ENCODE measurements at places on chromosomes 11 and 22.

DNA sequence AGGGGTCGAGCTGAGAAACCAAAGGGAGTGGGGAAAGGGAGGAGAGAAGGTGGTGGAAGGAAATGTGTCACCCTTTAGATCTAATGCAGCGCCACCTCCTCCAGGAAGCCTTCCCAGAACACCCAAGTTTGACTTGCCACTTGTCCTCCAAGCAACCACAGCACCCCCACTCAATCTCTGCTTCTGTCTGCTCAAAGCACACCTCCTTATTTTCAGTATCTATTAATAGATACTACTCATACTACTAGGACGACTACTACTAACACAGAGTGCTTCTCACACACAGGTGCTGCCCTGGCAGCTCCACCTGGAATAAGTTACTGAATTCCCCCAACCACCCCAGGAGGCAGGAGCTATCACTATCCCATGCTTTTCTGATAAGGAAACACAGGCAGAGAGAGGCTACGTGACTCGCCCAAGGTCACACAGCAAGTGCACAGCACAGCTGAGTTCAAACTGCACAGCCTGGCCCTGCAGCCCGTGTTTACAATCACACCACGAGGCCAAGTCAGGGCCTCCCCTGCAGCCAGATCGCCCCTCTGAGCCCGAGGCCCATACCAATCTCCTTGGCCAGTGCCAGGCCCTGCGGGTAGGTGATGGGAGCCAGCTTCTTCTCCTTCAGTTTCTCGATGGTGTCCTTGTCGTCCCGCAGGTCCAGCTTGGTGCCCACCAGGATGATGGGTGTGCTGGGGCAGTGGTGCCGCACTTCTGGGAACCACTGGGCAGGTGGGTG is 13.2 kb downstream of the RAC2 start:
- DNase-seq, result no peak

DNA sequence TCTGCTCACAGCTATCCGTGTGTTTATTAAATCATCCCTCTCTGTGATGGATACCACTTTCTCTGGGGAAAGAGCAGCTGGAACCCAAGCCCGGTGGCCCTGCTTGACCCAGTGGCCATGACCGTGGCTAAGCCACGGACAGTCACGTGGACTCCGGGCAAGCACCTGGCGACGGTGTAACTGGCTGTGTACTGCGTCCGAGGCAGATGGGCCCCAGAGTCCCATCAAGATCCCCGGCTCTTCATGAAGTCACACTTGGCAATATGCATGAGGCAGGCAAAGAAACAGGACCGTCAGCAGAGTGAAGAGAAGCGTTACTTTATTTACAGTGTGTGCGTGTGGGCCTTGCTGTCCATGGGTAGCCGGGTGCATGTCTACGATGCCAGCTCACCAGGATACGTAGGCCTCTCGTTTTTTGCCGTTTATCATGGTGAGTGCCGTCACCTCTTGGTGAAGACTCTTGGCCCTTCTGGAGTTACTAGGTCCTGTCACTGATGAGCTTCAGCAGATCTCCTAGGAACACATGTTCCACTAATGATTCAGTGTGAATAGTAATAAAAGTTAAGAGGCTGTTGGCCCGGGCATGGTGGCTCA is 366.3 kb downstream of the TBC1D22A start:
- DNase-seq, result no peak

- no peak for DNase-seq
Measured at GRCh38 chr11:128726458-128727139, 32.7 kb downstream of the FLI1 start.

- DNase-seq, result no peak
Measured at GRCh38 chr11:108973402-108974162, 308.7 kb downstream of the DDX10 start.

DNA sequence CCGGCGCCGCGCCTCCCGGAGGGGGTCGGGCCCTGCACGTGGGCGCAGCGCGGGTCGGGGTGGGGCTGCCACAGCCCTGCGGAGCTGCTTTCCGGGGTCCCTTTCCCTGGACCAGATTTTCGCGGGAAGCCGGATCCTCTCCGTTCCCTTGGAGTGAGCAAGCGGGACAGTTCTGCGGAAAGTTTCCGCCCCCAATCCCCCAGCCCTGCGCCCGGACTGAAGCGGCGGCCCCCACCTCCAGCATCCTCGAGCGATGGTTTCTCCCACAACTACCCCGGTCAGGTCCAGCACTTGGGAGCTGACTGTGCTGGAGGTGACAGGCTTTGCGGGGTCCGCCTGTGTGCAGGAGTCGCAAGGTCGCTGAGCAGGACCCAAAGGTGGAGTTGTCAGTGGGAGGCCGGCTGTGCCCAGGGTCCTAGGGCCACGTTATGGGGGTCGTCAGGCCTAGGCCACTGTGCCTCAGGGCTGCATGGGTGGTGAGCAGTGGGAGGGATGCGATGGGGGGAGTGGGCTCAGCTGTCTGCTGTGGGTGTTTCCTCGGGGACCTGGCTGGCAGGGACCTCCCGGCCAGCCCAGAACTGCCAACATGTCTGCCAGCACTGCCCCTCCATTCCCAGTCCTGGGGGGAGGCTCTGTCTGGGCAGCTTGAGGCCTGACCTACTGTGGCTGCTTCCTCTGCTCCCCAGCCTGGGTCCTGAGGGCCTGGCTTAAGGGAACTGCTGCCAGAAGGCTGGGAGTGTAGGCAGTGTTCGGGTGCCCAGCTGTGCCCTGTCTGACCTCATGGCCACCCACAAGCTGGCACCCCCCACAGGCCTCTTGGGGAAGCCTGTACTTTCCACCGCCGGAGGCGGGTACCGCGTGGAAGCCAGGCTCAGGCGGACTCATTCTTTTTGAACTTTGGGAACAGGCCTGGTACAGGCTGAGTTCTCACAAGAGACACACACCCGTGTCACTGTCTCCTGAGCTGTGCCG is 726 bp downstream of the ST3GAL4 start:
- no peak for DNase-seq

DNA sequence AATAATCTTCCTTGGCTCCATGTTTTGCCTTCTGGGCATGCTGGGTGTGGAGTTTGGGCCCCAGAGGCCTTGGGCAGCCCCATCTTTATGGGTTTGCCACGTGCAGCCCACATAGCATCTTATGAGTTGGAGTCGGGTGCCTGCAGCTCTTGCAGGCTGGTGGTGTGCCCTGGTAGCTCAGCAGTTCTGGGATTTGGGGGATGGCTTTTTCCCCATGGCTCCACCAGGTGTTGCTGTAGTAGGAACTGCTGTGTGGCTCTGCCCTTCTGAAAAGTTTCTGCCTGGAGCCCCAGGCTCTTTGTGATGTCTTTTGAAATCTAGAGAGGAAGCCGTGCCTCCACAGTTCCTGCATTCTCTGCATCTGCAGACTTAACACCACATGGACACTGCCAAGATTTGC is 16.8 kb downstream of the EED start:
- DNase-seq, result no peak

DNA sequence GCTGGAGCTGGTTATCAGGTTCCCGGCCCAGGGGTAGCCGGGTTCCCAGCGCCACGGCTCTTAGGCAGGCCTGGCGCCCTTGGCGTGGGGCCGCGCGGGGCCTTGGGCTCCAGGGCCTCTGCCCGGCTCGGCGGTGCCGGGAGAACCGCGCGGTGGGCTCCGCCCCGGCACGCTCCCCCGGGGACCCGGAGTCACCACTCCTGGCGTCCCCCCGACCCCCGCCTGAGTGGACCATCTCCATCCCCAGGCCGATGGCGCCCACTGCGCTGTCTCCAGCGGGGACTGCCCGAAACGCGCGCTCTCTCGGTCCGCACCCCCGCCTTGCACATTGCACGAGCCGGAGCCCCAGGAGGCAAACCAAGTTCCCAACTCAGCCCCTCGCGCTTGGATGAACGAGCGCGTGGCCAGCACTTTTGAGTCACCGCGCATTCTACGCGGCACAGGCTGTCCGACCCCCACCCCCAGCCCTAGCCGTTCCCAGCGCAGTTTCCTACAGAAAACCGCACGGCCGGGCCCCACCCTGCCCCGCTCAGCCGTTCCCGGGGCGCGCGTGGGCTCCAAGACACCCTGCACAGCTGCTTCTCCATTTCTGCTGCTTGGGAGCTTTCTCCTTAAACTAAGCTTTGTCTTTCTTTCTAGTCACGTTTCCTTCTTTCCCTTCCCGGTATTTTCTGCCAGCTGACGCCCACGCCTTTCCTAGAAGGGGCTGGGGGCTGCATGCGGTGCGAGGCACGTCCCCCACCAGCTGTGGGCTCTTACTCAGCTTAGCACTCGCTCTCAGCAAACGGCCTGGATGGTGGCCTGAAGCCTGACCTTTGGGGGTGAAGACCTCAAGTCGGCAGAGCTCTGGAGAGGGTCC is 650 bp upstream of the CHID1 start:
- DNase-seq, result no peak

- no peak for DNase-seq
Measured at GRCh38 chr11:69956669-69957190, 121.4 kb upstream of the ANO1 start.

GRCh38 chr11:69843529-69843921 is 24.3 kb upstream of the FGF3 start:
- no peak for DNase-seq

- DNase-seq, result no peak
Measured at GRCh38 chr22:17370766-17371432, 1.6 kb downstream of the CECR2 start.

DNA sequence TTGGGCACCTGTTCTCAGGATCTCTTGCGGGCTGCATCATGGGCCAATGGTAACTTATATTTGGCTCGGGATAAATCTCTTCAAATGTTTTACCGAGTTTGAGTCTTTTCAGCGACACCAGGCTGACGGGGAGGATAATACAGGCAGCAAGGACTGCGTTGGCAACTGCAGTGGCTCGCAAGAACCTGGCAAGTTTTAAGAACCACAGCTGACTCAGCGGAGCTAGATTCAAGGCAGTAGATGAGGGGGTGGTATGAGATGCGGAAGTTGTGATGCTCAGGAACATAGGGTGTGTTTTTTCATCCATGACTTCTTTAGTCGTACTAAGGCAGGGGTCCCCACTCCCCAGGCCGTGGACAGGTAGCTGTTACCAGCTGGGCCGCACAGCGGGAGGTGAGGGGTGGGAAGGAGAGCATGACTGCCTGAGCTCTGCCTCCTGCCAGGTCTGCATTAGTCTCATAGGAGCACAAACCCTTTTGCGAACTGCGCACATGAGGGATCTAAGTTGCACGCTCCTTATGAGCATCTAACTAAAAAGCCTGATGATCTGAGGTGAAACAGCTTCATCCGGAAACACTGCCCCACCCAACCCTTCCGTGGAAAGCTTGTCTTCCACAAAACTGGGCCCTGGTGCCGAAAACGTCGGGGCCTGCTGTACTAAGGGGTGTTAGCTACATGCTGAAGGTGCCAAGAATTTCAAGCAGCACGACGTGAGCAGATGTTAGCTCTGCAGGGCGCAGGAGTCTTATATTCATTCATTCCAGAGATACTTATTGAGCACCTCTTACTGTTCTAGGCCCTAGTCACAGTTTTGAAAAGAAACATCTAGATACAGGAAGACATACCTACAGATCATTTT is 6.4 kb upstream of the JAM3 start:
- no peak for DNase-seq

DNA sequence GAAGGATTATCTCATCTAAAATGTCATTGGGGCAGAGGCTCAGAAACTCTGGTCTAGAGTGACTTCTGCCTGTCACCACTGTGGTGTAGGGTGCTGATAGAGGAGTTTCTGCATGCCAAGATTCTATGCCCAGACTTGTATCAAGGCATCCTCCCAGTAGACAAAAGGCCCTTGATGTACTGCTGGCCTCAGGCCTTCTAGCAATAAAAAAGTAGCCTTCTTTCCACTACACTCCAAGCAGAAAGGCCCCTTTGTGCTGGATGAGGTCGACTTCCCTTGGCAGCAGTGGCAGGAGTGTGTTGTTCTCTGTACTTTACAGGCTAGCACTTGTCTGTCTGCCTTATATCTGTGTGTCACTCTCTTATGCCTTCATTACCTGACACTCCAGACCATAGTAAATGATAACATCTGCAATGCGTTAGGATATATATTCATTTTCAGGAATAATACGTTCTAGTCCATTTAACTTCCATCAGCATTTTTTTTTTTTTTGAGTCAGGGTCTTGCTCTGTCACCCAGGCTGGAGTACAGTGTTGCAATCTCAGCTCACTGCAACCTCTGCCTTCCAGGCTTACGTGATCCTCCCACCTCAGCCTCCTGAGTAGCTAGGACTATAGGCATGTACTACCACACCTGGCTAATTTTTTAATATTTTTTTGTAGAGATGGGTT is 49.5 kb upstream of the RRM1 start:
- DNase-seq, result no peak

GRCh38 chr22:19607192-19608002 is 83.2 kb upstream of the CLDN5 start:
- peak; percentile 77 for DNase-seq

DNA sequence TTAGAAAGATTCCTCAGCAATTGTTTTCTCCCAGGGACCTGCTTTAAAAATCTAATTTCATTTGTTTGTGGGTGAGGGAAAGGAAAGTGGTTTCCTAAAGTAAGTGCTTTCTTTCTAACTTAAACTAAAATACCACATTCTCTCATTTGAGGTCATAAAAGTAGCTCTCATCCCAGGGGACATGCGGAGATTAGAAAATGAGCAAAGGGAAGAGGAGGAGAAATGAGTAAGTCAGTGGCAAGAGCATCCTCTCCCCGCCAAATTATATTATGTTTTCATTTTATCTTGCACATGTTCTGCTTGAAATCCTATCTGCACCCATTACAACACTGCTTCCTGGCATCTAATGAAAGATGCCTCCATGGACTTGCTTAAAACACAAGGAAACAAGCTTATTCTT is 191.4 kb downstream of the ARHGAP42 start:
- DNase-seq, result no peak

DNA sequence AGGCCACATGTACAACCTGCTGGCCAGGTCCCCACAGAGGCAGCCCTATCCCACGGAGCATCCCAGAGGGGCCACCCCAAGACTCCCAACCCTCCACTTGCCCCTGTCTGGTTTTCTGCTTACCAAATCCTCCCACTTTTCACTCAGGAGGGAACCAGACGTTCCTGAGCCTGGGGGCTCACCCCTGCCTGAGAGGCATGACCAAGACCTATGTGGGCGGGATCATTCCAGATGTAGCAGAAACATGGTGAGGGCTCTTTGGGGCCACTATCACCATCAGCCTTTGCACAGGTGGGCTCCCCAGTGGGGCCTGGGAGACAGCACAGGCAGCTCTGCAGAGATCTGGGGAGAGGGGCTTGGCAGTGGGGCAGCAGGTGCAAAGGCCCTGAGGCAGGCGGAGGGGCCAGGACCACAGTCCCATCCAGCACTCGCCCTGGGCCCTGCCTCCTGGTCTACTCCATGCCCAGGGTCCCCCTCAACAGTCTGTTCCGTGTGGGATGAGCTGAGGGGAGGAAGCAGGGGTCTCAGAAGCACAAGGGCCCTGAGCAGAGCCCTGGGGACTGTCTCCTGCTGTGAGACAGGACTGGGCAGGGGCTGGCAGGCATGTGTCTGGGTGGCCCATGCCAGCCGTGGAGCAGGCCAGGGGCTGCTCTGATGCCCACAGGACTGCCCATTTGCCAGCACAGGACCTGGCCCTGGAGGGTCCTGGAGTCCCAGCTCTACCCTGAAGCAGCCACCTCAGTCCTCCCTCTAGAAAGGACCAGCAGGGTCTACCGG is 9.4 kb downstream of the PIM3 start:
- no peak for DNase-seq

- DNase-seq, result no peak
Measured at GRCh38 chr11:87454241-87454640, 416.5 kb downstream of the TMEM135 start.
